ENCODE measurements at places on chromosomes 1 and 21.
A peak's percentile ranks its signal among the peaks of the same experiment; 100 is the strongest.

DNA sequence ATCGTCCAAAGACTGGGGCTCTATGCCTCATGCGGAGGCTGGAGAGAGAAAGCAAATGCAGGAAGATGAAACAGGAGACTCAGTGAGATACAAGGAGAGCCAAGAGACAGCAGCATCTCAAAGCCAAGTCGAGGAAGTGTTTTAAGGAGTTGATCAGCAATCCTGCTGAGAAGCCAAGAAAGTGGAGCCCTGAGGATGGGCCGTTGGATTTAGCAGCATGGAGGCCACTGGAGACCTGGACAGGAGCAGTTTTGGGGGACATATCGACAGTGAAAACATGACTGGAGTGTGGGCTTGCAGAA is 107.4 kb upstream of the ZBTB40 start:
- DNase-seq, result no peak

DNA sequence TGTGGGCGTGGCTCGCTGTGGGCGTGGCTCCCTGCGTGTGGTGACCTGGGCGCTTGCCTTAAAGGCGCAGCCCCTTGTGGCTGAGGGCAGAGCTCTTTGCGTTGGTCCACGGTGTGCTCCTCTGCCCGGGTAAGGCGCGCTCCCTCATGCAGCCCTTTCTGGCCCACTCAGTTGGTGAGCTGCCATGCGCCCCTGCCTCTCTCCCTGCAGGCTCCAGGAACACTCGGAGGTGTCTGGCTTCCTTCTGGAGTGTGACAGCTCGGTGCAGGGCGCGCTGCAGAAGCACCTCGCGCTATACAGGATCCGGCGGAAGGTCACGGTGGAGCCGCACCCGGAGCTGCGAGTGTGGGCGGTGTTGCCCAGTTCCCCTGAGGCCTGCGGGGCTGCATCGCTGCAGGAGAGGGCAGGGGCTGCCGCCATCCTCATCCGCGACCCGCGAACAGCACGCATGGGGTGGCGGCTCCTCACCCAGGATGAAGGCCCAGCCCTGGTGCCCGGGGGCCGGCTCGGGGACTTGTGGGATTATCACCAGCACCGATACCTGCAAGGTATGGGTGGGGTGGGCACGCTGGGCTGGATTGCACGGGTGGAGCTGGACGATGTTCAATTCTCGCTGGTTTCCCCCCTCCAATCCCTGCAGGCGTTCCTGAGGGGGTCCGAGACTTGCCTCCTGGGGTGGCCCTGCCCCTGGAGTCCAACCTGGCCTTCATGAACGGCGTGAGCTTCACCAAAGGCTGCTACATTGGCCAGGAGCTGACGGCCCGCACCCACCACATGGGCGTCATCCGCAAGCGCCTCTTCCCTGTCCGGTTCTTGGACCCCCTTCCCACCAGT is 9.1 kb downstream of the IBA57 start:
- peak; percentile 64 for DNase-seq

DNA sequence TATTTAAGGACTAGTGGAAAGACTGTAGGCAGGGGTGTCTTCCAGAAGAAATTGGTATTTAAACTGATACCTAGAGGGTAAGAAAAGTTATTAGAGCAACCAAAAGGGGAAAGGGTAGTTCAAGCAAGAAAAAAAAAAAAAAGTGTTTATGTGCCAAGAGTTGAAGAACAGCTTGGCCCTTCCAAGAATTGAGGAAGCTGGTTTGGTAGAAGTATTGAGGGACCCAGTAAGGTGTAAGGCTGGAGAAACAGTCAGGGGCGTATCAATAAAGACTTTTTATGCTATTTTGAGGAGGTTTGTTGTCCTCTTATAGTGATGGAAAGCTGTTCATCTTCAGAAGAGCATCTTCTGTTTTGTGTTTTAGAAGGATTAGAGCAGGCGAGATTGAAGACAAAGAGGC is 108.3 kb downstream of the PTPRC start:
- no peak for DNase-seq

- DNase-seq, result no peak
Observed at GRCh38 chr1:2630498-2631135, 2.2 kb downstream of the MMEL1 start.

- no peak for DNase-seq
Observed at GRCh38 chr1:22102746-22103145, 40.2 kb downstream of the WNT4 start.

DNA sequence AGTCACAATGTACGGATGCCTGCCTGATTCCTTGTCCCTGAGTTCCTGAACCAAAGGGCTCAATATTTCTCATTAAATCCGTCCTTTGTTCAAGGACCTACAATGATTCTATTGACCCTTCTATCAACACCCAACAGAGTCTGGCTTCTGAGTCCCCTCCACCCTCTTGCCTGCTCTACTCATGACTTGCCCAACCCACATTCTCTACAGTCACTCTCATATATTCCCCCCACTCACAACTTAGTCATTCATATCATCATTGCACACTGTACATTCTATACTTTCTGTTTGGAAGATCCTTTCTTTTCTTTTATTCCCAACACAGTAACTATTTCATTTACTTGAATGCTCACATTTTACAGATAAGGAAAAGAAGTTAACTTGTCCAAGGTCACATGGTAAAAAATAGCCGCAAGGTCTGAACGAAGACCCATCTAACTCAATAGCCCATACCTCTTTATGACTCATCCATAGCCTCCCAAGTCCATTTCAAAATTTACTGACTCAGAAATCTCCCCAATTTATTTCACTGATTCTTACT is 3.6 kb downstream of the OTUD7B start:
- DNase-seq, result no peak

DNA sequence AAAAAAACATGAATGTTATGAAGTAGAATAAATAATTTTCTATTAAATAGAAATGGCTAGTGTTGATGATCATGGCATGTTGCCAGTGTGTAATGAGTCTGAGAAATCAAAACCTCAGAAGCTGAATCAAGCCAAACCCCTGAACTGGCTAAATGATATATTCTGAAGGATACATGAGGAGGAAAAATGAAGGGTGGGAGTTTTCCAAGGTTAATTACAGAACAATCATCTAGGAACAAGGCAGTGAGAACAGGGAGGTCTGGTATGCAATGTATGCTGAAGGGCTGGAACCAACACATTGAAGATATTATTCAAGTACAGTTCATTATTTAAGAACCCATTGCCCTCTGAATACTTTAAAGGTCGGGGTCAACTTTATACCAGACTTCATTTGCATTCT is 309.1 kb upstream of the NRIP1 start:
- no peak for DNase-seq

GRCh38 chr1:12126781-12127180 is 40.0 kb upstream of the TNFRSF1B start:
- DNase-seq, result no peak

DNA sequence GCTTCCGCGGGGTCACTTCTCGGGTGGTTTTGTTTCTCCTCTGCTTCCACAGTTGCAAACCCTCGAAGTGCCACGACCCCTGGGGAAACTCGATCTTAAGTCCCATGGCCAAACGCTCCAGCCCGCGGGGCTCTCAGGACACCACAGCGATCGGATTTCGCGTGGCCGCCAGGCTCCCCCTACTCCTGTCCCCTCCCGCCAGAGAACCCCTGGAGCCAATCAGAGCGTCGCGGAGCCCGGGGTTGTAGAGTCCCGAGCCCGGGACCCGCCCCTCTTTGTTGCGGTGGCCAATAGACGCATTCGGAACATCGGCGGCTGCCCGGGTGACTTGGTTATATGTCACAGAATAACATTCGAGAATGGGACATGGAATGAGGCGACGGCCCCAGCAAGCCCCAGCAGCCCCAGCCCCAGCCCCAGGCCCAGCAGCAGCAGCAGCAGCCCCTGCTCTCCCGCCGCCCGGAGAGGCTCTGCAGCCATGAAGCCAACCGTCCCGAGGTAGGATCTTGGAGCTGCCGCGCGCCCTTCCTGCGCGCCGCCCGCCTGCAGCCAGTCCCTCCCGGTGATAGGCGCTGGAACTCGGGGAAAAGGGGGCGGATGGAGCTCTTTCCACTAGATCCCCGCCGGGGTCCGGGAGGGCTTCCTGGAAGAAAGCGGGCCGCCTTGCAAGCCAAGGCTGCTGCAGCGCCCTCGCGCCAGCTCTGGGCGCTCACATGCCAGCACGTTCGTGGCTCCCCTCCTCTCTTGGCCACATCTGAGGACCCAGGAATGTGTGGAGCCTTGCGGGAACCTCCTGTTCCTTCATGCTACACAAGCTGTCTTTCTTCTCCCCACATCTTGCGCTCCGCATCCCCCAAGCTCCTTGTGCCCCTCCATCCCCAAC is at the start of gene VASH2:
Gene VASH2 (plus strand): TSS at position 299 of the 883 bp plus-strand sequence. CDS start 1,002 bp downstream, outside the sequence.
- DNase-seq, result peak; percentile 94

- no peak for DNase-seq
Observed at GRCh38 chr1:11804666-11805421, 920 bp downstream of the MTHFR start.

GRCh38 chr1:162421258-162422164 is 9.6 kb upstream of the SH2D1B start:
- DNase-seq, result no peak

DNA sequence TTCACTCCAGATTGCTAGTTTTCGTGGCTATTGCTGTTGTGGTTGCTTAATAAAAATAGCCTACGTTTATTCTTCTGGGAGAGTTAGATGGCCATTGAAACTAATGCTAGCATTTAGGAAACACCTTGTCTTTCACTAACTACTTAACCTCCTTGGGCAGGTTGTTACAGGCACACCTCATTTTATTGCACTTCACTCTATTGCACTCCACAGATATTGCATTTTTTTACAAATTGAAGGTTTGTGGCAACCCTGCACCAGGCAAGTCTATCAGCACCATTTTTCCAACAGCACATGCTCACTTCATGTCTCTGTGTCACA is 11.3 kb upstream of the MARK1 start:
- no peak for DNase-seq

- DNase-seq, result no peak
Observed at GRCh38 chr1:232547938-232548484, 81.9 kb downstream of the SIPA1L2 start.

GRCh38 chr21:42557420-42557819 is 43.8 kb downstream of the SLC37A1 start:
- DNase-seq, result no peak

GRCh38 chr1:164443166-164443565 is 115.8 kb upstream of the PBX1 start:
- DNase-seq, result no peak

DNA sequence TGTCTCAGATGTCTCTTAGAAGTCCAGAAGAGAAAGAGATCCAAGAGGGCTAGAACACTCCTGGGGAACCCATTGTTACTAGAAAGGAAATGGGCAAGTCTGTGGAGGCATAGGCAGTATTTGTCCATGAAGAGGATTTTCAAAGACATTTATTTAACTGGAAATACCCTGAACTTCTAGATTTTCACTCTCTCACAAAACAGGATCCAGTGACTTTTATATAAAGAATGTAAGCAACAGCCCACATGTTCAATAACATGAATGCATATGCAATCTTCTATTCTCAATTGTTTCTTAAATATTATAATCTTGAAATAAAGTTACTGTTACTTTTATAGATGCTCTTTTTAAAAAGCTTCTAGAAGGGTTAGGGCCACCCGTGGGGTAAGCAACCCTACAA is 53.4 kb downstream of the TBX15 start:
- DNase-seq, result no peak

- DNase-seq, result no peak
Observed at GRCh38 chr1:24849672-24850295, 80.3 kb downstream of the RUNX3 start.

All from NCI-H1048 (cell line).